ENCODE measurements at places on chromosomes 2 and 18. TPM values are rescaled to one million over a fixed set of nuclear protein-coding genes. Genes with fewer than 3 reads are reported as not detected.

DNA sequence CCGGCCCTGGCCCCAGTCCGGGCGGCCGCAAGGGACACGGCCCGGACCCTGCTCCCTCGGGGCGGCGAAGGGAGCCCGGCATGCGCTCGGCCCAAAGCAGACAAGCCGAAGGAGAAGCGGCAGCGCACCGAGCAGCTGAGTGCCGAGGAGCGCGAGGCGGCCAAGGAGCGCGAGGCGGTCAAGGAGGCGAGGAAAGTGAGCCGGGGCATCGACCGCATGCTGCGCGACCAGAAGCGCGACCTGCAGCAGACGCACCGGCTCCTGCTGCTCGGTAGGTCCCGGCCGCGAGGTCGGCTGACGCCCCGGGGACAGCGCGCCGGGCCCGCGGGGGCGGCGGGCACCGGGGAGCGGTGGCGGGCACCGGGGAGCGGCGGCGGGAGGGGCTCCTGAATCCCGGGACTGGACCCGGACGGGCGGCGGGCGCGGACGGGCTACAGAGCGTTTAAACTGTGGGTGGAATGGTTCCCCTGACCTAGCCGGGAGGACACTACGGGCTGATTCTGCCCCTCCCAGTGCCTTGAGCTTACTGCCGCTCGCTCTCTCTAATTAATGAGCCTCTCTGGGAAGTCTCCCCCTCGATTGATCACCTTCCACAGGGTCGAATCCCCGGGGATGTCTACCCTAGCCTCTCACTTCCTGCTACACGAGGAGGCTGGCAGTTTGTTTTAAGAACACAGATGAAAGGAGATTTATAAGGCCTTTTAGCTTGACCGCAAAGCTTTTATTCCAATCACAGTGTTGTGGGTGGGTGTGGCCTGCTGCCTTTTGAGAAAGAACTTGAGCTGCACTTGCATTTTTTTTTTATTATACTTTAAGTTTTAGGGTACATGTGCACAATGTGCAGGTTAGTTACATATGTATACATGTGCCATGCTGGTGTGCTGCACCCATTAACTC, 853 bp downstream of the GNAL start:
- DNase-seq: no peak

The ZFP36L2 gene
- 60.6 TPM for total RNA-seq

DNA sequence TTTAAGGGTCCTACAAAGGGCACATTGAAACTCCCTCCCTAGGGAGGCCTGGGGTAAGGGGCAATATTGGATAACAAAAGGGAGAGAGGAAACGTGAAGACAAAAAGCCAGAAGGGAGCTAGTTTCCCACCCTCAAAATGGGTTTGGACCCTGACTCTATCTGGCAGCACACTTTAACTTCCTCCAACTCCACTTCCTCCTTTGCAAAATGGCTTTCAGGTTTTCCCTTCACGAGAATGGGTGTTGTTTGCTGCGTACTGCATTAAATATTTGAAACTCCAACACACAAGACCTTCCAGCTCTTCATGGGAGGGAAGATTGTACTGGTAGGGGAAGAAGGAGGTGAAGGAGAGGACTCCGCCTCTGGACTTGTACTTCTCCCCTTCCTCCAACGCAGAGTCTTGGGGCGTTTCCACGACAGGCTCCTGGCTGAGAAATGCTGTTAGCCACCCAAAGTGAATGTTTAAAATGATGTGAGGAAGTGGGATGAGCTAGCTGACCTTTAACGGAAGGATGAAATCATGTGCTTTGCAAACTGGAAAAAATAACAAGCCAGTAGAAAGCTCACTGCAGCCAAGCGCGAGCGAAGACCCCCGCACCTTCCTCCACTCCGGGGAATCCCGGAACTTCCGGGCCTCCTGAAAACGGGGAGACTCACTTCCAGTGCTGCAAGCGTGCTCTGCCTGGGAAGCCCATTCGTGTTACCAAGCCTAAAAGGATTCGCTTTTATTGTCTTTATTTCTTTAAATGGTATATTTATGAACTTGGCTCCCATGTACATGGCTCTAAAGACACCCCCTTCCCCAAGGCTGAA, 85.6 kb downstream of the VIT start:
- DNase-seq: no peak

The BMP10 gene
- 0.89 TPM for total RNA-seq

- DNase-seq: no peak
Observed at GRCh38 chr2:219290381-219291171, 11.4 kb downstream of the DNAJB2 start.

GRCh38 chr2:232126301-232127099, 165.0 kb downstream of the DIS3L2 start:
- no peak for DNase-seq

- no peak for DNase-seq
Observed at GRCh38 chr2:43175876-43176275, 50.5 kb downstream of the ZFP36L2 start.
